Inflammatory macrophage treated with lipopolysaccharide for 4 hours (primary cell): ENCODE measurements at places on chromosomes 12 and 14.

GRCh38 chr14:92987713-92988510, 65.0 kb downstream of the CHGA start:
- no peak for DNase-seq

GRCh38 chr14:61940666-61941420, 178.6 kb downstream of the SNAPC1 start:
- DNase-seq = no peak

- no peak for DNase-seq
Measured at GRCh38 chr12:76711241-76711640, 52.7 kb upstream of the ZDHHC17 start.

GRCh38 chr12:76101739-76102385, 17.4 kb upstream of the NAP1L1 start:
- no peak for DNase-seq

DNA sequence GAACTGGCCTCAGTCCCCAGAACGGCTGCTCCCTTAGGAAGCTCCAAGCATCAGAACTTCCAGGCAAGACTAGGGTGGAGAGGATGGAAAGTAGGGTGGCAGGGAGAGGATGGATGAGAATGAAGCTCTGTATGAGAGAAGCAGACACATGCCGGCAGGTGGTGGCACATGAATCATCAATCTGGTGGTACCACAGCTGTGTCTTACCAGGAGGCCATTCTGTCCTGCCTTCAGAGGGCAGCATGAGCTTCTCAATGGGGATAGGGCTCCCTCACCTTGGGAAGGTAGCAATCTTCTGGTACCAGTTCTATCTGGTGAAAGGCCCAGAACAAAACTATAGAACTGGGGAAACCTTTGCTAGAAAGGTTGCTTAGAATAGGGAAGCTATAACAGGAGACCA, 55.4 kb upstream of the PYGL start:
- no peak for DNase-seq

DNA sequence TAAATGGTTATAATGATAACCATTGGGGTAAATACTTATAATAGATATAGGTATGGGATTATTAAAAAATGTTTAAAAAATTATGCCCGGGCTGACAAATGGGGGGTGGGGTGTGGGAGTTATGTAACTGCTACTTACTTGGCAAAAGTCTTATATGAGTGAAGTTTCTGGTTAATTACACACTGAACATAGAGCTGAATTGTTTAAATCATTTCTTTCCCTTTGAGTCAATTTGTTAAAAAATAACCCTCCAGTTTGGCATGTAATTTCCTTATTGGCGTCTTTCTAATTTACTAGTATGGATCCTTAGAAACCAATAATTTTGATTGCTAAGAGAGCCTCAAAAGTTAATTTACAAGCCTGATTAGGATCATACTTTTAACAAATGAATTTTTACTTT, 16.7 kb downstream of the PAH start:
- no peak for DNase-seq

DNA sequence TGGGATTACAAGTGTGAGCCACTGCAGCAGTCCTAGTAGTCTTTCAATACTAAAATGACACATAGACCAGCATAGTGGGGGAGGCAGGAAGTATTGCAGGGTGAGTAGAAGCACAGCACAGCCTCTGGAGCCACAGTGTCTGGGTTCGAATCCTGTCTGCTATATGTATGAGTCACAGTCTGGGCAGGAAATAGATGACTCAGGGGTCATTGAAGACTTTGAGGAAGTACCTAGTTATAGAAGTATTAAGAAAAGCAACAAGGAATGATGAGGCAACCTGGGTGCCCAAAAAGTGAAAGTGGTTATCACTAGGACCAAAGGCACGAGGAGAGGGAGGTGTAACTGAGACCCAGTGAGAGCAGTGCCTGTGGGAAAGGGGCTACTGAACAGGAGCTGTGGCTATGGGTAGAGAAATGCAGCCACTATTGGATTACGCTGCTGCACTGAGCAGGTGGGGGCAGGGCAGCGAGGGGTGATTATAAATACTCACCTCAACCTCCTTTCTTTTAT, 124.0 kb downstream of the PDE3A start:
- peak; percentile 79 for DNase-seq

DNA sequence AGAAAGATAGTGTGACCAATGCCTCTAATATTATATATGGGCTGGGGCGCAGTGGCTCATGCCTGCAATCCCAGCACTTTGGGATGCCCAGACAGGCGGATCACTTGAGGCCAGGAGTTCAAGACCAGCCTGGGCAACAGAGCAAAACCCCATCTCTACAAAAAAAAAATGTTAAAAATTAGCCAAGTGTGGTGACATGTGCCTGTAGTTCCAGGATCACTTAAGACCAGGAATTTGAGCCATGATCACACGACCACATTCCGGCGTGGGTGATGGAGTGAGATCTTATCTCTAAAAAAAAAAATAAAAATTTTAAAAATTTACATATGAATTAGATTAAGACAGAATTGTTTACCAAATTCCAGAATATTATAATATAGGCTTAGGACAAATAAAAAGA, 12.0 kb downstream of the TM7SF3 start:
- DNase-seq = no peak

GRCh38 chr14:33754261-33754660, 196.6 kb downstream of the EGLN3 start:
- DNase-seq = no peak

- DNase-seq = no peak
Measured at GRCh38 chr12:111685322-111685810, 390 bp downstream of the BRAP start.

GRCh38 chr12:121060149-121061001, 21.3 kb upstream of the OASL start:
- DNase-seq = peak; percentile 88

DNA sequence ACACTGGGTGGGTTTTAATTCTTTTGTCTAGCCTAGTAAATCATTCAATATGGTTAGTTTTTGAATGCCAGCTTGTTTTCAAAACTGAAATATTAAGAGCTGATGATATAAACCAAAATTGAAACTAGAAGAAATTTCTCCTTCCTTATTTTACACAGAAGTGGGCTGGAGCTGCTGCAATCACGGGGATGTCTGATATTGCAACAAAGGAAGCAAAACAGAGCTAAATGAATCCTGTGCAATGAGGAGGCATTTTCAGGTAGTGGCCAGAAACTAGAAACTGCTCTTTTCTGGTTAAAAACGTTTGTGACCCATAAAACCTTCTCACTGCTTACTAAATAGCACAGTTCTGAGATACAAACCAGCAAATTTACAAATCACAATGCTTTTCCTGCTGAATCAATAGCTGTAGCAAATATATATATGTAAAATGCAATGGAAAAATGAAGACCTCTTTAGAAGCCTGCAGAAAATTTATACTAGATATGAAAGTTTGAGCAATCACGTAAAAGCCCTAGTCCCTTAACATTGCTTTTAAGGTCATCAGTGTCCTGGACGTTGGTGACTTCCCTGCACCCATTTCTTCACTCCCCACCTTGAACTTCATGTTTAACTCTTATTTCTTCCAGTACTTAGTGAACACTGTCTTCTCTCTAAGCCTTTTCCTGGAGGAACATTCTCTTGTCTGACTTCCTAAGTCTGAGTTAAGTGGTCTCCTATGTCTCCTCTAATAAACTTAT, 15.9 kb upstream of the LRRK2 start:
- peak; percentile 97 for DNase-seq

DNA sequence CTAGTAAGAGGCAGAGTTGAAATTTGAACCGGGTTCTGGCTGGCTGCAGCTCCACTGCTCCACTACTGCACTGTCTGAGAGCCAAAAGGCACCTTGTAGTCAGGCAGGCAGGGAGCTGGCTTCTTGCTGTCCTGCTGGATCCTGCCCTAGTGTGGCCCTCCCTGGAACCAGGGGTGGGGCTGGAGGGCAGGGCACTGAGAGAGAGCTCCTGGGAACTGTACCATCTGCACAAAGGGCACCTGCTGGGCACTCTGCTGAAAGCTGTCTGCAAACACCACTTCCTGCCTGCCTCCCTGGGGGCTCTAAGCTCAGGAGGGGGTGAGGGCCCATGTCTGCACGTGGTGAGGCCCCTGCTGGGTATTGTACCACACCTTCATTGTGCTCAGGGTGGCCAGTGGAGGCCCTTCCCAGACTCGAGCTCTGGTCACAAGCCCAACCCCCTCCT, 19.0 kb upstream of the TCL1B start:
- DNase-seq = no peak

DNA sequence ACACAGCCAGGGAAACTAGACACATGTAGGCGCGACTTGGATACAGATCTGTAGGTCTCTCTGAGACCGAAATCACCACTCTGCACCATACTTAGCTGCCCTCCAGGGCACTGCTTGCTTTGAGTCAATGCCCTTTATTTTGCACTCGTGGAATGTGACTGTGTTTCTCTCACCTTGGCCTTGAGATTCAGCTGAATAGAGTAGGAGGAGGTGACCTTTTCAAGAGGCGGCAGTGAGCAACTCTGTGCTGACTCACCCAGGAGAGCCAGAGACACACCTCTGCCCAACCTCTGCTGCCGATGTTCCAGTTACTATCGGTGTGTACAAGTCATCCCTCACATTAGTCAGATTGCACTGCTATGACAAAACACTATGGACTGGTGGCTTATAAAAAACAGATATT, 583.4 kb downstream of the VRK1 start:
- no peak for DNase-seq

- no peak for DNase-seq
Measured at GRCh38 chr14:74949859-74950573, 5.4 kb downstream of the PGF start.

DNA sequence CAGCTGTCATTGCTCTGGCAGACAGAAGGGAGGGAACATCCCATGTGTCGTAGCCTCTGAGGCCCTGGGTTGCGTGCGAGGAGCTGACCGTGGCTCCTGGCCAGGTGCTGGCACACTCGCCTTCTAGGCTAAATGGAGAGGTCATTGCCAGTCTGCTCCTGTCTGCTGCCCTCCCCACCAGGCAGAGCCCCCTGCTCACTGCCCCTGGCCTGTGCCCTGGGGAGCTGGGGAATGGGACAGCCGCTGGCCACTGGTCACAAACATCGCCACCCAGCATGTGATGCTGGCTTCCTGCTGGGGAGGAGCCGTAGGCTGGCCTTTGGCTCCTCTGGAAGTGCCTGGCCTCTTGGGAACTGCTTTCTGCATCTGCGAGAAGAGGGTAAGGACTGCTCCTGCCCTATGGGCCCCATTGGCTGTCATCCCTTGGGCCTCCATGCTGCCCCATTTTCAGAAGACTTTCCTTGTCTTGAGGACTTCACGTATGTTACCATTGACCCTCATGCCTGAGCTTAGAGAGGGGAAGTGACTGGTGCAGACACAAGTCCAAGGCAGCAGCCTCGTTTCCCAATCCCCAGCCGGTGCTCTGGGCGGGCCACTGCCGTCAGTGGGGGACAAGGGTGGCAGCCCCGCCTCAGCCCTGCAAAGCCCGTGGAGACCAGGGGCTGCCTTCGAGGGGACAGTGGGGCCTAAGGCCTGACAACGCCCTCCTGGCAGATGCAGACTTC, 2.0 kb upstream of the TNFAIP2 start:
- peak; percentile 91 for DNase-seq

DNA sequence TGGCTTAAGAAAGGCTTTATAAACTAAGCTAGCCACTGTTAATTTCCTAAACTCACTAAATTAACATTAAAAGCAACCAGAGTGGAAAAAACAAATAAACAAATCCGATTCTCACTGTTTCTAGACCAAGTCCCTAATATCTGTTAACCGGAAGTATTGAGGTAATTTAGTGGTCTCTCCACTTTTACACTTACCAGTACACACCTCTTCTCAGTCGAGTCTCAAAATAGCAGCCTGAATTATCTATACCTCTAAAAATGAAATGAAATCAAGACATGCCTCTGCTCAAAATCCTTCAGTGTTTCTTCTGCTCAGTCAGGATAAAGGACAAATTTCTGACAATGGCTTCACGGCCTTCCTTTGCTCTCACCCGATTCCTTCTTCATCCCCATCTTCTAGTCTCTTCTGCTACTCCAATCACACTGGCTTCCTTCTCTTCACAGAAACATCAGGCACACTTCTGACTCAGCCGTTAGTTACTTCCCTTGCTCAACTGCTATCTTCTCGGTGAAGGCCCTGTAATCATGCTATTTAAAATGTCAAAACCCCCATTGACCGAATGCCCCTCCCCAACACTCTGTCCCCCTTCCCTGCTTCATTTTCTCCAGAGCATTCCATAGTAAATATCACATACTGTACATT, 161.3 kb downstream of the KITLG start:
- no peak for DNase-seq

DNA sequence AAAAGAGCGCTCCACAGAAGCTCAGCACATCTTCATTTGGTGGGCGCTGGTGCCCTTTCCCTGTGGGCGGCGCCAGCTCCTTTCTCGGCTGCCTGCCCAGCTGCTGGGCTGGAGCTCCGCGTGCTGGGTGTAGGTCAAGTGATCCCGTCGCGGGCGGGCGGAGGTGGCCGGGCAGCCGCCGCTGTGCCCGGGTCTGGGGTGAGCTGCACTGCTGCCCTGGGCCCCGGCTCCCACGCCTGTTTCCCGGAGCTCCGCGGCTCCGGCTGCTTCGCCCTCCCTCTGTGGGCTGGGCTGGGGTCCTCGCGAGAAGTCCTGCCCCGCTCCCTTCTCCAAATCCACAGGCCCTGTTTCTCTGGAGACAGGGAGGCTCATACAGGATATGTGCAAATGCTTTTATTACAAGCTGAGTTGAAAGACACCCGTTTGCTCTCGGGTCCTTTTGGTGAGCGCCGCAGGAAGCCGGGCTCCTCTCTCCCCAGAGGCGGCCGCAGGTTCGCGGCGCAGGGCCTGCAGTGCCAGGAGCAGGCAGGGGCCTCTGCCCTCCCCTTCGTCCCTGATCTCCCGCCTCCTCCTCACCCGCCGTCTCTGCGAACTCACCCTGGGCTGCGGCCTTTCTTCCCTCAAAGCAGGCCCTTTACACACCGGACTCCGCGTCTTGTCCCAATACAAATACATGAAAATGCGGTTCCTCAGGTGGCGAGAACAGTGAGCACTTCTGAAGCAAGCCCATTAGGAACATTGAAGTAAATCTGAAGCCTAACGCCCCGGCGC, 67.8 kb upstream of the CAPRIN2 start:
- peak; percentile 29 for DNase-seq

DNA sequence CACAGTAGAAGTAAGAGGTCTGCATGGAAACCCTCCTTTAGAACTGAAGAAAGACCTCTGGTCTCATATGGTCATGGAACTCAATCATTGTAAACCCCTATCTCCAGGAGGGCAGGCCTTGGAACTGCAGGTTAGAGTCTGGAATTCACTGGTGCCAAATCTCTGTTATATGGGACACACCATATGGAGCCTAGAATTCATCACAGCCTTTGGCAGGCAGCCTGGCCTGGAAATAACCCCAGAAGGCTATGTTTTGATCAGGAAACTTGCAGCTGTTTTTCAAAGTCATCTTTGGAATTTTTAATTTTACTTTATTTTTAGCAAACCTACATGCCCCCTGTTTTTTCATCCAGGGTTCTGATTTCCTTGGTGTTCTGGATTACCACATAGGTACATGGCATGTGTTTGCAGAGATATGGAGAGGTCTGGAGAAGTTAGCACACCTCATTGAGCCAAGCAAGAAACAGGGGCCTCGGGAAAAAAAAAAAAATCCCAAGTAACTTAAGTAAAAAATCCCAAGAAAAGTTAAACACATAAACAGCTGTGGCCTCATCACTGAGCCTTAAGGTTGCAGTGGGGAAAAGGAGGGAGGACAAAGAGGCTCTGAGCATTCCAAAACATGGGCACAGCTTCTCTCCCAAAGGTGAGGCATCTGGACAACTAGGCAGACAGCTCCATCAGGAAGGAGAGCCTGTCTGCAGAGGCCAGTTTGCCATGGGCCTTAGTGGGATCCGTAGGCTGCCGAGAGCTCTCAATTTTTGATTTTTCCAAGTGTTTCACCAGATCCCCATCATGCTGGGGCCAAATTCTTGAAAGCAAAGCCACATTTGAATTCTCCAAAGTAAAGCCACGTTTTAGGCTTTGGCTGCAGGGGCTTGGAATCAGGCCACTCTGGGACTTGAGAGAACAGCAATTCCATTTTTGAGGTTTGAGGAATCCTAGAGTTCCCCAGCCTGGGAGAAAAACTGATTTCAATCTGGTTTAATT, 339.6 kb upstream of the TBX3 start:
- DNase-seq = no peak
